ENCODE measurements at places on chromosomes 6 and 20.

DNA sequence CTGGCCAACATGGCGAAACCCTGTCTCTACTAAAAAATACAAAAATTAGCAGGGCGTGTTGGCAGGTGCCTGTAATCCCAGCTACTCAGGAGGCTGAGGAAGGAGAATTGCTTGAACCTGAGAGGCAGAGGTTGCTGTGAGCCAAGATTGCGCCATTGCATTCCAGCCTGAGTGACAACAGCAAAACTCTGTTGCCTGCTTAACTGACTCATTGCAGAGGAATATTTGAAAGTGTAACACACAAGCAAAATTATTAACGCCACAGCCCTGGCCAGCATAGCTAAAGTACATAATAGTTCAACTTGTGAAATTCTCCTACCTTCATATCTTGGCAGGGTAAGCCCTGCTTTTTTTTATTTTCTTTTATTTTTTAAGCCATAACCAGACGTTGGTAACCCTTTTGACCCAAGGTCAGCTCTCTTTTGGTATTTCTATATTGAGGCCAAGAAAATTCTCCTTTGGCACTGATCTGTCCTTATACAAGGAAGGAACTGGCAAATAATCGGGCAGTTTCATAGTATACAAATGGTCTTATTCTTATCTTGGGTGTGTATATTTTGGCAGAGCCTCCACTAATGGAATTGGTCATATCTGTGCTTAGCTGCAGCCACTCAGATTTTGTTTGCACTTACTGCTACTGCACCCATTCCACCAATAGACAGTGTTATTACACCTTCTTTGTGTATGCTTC lies 4.0 kb upstream of the ADGRF5 start:
- DNase-seq = peak; percentile 95

- no peak for DNase-seq
These were observed 173.1 kb upstream of the MMS22L start for GRCh38 chr6:97456070-97456469.

- DNase-seq = no peak
These were observed 161.2 kb downstream of the KLHL32 start for GRCh38 chr6:97085772-97086171.

DNA sequence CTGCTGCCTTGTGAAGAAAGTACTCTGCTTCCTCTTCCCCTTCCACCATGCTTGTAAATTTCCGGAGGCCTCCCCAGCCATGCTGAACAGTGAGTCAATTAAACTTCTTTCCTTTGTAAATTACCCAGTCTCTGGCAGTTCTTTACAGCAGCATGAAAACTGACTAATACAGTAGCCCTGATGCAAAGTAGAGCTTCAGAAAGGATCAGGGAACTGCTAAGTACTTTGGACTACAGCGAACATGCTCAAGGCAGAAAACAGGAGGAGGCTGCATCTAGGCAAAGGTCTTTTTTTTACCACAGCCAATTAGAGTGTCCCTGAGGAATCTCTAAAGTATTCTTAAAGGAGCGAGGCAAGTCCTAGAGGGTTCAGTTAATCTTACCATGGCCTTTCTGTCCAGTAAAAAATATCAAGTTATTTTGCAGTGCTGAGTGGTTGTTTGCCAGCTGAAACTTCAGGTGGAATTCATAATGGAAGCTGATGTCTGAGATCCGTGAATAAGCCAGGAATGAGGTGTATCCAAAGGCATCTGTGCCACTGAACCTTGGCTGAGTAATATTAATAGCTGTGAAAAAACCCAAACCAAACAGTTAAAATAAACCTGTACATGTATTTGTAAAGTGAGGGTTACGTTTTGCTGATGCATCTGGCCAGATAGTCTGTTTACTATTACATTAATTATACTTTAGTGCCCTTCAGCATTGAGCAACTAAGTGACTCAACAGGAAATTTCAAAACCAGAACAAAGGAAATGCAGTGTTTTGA lies 170.4 kb downstream of the PHF3 start:
- DNase-seq = peak; percentile 82

DNA sequence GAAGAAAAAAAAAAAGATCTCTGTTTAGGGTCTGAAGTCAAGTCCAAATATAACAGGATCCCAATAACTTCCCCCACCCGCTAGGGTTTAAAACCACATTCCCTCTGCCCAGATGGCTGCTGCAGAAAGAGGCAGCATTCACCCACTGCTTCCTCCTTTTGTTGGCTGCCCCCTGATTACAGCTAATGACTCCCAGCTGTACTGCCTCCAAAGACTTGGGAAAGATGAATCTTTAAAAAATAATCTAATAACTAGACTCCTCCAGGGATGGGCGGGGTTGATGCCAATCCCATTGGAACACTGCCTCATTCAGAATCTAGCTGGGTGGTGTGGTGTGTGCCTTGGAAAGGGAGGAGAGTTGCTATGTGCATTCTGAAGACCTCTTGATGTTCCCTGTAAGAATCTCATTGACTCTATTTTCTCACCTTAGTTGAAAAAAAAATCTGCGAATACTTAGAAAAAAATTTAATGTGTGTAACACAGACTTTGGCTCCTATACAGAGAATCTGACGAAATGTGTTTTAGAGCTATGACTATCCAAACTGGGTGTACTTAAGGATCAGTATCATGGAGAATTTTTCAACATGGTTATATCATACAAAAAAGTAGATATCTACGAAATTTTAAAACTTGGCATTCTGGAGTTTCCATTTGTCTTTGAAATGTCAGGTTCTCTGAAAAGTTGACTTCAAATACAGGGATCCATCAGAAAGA lies 174.0 kb downstream of the RNF144B start:
- DNase-seq = no peak

- no peak for DNase-seq
These were observed 46.4 kb upstream of the CDKAL1 start for GRCh38 chr6:20487669-20488375.

- peak; percentile 93 for DNase-seq
These were observed 217.0 kb downstream of the HAO1 start for GRCh38 chr20:7723284-7723683.

DNA sequence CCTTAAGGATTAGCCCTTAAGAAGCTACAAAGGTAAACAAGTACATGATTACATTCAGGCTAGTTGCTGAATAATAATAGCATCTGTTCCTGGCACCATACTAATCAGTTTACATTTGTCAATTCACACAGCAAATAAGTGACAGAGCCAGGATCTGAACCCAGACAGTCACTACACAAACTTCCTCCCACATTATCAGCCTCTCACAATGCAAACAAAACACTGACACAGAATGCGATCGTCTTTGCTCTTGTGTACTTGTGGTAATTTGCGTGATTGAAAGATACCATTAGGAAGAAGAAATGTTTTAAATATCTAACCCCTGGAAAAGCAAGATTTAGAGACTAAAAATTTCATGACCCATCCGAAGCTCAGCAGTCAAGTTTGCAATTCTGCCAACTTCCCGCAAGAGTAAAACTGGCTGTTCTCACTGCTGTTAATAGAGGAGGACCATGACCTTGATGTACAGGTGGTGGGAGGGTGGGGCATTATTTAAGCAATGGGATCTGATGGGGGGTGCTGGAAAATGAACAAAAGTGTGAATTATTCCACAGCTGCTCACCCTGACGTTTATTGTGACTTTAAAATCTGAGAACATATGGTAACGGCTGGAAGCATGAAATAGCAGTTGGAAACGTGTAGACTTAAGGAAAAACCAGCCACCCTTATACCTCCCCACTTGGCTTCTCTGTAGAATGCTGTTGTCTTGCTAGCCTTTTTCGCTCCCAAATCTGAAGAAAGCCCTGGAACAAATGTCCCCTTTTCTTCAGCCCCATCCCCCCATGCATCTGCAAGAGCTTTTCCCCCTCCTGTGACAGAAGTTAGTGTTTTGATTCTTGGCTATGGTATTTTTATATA lies 95.3 kb upstream of the ARMC2 start:
- no peak for DNase-seq

DNA sequence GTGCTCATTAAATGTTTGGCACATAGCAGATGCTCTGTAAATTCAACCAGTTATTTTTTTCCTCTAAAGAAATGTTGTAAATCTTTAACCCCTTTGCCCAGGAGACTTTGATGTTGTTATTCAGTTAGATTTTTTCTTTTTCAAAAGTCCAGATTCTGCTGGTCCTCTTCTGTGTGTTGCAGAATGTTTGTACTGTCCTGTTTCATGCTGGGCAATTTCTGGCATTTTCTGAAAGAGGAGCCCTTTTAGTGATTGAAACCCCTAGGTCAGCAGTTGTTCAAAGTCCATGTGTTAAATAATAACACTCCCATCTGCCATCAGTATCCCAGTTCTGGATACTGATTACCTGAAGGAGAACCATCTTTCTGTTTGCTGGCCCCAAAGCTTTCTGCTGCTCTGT lies 1.3 kb upstream of the SLC17A1 start:
- DNase-seq = no peak

- DNase-seq = no peak
These were observed 7.5 kb downstream of the DEF6 start for GRCh38 chr6:35305117-35305516.

DNA sequence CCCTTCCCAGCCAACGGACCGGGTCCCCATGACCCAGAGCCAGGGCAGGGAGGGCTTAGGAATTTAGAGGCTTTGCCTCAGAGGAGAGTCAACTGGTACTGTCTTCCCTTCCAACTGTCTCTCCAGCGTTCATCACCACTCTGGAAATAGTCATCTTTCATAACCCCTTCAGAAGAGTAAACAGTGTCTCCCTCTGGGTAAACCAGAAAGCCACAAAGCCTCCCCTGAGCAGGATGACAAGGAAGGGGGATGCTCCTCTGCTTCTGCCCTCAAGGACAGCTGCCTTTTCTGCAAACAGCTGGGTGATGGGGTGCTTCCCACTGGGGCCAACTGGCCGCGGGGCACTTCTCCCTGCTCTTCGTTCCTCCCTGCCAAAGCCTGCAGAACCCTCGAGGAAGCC lies 90.1 kb downstream of the PSMG4 start:
- no peak for DNase-seq

- DNase-seq = no peak
These were observed 25.2 kb downstream of the TAF4 start for GRCh38 chr20:62040381-62040922.

DNA sequence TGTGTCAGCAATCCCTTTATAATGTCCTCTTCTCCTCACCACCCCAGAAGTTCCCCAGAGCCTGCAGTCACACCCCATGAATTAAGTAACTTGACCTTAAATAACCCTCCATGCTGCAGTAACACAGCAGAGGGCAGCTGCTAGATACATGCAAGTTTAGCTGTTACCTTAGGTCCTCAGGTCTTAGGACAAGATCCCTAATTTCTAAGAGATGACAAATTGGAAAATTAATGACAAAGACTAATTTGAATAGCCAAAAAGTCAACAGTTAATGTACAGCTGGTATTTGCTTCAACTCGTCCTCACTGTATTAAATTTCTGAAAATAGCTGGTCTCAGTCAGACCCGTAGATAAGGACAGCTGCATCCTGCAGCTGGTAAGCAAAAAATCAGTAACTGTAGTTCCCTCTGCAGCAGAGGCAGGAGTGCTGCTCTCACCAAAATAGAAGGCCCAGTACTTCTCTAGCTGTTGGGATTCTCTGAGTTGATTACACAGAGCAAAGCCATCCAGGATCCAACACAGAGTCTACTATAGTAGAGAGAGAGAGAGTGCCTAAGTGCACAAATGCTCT lies 62.4 kb downstream of the TNFRSF21 start:
- peak; percentile 43 for DNase-seq

DNA sequence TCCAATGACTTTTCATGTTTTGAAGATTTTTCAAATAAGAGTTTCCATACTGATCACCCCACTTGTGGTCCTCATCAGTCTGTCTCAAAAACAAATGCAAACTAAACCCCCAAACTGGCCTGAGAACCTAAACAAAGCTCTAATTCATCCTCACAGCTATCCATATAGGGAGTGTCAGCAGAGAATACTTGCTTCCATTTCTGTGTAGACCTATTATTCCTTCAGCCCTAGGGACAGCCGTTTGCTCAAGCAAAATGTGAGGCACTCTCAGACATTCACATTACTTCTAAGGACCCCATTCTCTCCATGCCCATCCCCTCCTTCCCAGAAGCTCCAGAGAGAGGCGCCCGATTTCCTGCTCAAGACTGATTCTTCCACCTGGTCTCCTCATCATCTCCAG lies 24.6 kb downstream of the DNAAF9 start:
- no peak for DNase-seq

DNA sequence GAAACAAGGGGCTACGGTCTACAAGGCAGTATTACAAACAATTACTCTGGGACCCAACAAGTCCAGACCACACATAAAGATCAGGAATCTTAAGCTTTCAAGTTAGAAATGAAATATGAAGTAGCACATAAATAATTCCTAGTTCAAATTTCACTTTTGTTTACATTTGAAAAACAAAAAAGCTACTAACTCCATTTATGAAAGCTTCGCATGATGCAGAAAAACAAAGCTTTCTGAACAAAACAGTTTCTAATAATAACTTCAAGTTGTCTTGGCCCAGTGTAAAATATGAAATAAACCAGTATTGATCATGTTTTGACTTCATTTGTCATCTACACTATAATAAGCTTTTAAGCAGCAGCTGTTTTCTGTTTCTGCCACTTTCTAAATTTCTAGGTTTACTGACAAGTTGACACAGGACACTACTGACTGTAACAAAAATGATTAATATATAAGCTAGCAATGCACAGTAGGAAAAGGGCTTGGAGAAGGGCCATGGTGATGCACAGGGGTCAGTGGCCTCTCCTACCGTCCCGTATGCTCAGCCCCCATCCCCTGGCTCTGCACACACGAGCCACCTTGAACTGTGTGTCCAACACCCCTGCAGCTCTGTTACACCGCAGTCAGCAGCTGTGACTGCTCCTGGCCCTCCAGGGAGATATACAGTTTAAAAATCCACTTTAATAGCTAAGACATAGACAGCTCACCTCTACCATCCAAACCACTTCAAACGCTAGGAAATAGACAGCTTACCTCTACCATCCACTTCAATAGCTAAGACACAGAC lies 13.3 kb upstream of the RAB22A start:
- no peak for DNase-seq

GRCh38 chr20:3758566-3758965 lies 9.0 kb downstream of the ADISSP start:
- no peak for DNase-seq

DNA sequence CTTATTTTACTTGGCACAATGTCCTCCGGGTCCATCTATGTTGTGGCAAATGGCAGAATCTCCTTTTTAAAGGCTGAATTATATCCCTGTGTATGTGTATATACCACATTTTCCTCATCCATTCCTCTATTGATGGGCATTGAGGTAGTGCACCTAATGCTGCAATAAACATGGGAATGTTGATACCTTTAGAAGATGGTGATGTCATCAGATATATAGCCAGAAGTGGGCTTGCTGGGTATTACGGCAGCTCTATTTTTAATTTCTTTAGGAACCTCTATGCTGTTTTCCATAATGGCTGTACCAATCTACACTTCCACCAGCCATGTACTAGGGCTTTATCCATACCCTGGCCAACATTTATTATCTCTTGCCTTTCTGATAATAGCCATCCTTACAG lies 315.7 kb downstream of the FOXA2 start:
- DNase-seq = no peak

DNA sequence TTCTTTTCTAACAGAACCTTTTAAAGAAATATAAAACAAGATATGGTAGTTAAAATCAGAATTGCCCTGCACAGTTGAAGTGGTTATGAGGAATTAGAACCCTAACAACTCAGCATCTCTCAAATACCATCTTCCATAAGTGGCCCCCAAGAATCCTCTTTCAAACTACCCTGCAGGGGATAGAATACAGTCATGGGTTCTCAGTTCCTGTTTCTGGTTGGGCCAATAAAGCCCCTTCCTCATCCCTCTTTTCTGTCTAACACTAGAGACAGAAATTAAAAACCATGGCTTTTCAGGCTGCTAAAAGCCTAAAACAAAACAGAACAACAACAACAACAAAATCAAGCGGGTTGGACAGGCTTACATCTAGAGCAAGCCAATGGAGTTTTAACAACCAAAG lies 6.7 kb upstream of the LCA5 start:
- DNase-seq = no peak
